GM04503 (cell line): ENCODE measurements at places on chromosomes 5 and 9.

DNA sequence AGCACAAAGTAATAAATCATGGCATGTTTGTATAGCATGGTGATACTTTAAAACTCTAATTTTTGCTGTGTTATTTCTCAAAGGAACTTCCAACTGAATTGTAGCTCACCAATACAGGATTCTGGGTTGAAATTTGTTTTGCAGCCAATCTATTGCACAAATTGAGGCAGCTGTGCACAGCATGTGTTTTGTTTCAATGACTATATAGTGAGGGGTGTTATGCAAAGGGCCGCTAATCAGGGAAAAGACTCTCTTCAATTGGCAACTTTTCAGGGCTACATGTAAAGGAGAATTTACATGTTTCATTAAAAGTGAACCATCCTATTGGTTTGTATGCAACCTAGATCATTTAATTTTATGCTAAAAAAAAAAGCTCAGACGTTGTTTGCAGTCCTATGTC is 44.6 kb downstream of the PLPPR1 start:
- no peak for DNase-seq

- DNase-seq = no peak
Measured at GRCh38 chr5:60810438-60811085, 33.5 kb downstream of the ELOVL7 start.

DNA sequence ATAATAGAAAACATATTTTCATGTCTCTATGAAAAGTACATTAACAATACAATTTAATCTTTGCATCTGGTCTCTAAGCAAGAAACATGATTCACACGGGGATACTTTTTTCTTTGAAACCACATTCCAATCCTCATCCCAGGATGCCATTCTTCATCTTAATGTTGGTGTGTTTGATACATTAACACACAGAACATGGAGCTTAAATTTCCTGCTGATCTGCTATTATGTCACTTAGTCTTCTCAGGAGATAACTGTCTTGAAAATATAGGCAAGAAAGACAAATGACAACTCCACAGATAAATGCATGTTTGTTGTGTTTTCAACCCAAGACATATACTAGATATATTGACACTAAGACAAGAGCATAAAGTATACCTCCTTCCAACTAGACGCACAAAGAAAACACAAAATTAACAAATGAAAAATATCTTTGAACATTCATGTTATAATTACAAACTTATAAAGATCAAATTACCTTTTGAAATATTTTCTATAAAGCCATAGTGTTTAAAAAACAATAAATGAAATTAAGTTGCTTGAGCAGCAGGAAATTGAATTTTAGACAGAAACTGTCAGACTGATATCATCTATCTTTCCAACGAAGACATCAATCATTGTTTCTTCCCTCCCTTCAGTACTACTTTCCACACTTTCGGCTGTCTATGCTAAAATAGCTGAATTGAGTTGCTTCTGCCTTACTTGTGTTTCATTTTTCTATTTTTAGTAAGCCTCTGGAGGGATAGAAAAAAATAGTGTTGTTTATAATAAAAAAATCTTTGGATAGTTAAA is 1676.7 kb upstream of the CDH9 start:
- no peak for DNase-seq

GRCh38 chr5:100537946-100538345 is 2.8 kb downstream of the FAM174A start:
- DNase-seq = no peak

- DNase-seq = no peak
Measured at GRCh38 chr9:96219026-96219899, 82.7 kb downstream of the HSD17B3 start.

- DNase-seq = no peak
Measured at GRCh38 chr5:64766941-64767340, 1.6 kb downstream of the SREK1IP1 start.

DNA sequence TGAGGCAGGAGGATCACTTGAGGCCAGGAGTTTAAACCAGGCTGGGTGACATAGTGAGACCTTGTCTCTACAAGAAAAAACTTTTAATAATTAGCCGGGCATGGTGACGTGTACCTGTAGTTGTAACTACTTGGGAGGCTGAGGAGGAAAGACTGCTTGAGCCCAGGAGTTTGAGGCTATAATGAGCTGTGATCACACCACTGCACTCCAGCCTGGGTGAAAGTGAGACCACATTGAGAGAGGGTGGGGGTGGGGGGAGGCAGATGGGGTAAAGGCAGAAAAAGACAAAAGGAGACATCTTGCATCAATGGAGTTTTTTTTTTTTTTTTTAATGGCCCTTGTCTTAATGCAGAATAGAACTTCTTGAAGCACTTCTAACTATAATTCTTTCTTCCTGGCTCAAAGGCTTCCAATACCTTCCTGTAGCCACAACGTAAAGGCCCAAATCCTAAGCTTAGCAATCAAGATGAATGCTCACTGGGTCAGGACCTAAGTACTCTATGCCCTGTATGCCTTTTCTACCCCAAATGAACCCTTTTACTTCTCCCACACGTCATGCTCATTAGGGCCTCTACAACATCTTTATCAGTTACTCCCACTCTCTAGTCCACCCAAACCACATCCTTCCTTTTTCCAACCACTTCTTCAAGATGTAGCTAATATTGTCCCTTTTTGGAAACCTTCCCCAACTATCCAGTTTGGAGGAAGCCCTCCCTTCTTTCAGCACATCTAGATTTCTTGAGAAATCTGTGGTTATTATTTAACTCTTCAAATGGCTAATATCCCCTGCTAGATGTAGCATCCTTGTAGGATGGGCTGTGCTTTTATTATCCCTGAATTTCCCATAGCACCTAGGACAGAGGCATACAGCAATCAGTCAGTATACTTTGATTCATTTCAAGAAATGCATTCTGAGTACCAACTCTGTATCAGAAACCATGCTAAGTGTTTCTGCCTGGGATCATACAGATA is 40.8 kb downstream of the CSF2 start:
- DNase-seq = no peak
